Pons (tissue), 1 donor: ENCODE measurements at places on chromosomes 5 and 9.

DNA sequence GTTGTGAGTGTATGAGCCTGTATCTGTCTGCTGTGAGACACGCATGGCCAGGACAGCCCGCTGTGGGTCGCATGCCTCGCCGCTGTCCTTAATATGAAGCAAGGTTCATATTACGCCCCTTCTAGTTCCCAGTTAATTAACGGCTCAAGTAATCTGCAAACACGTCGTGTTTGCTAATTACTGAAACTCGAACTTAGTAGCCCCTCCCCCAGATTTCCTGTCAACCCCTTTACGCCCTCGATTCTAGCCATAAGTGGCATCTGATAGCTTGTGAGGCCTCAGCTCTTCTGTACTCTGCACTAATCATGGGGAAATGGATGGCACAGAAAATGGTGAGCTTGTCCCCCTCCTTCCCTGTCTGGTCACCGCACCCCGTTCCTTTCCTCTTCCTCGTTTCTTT is 116.9 kb upstream of the OTULINL start:
- DNase-seq: no peak

GRCh38 chr9:137502008-137502911 is 43.1 kb upstream of the NSMF start:
- DNase-seq: no peak

GRCh38 chr9:135926402-135927194 is 19.3 kb upstream of the CAMSAP1 start:
- DNase-seq: no peak

DNA sequence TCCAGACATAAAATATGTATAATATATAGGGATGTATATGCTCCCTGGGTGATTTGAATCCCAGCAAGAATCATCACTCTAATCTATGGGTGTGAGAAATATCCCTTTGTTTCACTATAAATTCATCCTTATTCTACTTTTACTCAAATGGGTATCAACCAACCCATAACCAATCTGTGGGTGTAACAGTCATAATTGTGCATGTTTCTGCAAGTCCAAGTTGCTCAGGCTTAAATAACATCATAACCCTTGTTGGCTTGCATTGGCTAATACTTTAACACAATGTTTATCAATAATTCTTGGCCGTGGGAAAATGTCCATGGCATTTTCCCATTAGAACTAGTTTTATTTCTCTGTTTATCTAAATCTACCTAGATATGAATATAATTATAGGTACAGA is 530.5 kb upstream of the TLE4 start:
- DNase-seq: no peak

DNA sequence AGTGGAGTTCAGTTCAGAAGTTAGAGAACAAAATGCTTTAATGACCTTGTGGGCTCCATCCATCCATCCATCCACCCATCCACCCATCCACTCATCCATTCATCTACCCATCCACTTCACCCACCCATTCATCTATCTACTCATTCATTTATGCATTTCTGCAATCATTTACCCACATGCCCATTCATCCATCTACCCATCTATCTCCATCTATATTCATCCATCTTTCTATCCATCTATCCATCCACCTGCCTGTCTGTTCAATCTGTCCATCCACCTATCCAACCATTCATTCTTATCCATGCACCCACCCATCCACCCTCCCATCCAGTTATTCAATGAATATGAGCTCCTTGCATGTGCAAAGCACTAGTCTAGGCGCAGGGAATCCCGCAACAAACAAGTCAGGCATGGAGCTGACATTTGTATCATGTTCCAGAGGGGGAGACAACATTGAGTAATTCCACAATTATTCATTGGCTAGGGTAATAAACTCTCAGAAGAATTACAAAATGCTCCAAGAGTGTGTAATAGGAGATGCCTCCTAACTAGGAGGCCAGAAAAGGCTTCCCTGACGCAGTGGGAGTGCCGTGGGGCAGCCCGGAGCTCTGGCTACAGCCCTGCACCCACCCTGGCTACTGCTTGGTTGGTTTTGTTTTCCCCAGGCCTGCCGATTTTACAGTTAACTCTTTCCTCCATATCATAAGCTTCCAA is 211.2 kb downstream of the NXNL2 start:
- no peak for DNase-seq

- DNase-seq: no peak
These were observed 389.0 kb downstream of the RASEF start for GRCh38 chr9:82673919-82674318.
